ENCODE measurements at places on chromosomes 3 and 15.

DNA sequence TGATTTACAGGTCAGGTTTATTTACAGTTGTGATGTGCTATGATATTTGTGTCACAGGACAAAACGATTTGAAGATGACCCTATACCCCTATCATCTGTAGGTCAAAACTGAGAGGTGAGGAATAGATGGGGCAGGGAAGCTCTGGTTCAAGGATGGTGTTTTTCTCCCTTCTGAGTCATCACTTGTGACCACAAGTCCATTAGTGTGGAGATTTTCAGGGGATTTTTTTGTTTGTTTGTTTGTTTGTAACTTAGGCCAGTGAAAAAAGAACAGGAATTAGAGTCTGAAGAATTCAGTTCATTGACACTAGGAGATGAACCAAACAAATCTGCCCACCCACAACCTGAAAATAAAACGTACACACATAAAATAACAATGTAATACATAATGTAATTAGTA, 62.7 kb upstream of the FAM98B start:
- no peak for DNase-seq

DNA sequence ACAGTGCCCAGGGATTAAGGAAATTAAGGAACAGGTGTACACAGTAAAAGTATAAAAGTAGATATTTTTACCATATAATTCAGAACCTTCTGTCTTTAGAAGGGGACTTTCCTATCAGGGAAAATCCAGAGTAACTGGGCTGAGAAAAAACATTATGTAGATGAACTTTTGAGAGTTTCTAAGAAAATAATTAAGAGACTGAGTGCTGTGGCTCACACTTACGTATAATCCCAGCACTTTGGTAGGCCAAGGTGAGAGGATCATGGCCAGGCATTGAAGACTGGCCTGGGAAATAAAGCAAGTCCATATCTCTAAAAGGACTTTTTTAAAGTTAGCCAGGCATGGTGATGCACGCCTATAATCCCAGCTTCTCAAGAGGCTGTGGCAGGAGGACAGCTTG, 1021.8 kb downstream of the FHIT start:
- no peak for DNase-seq

- DNase-seq: no peak
Observed at GRCh38 chr15:30923429-30923828, 19.7 kb downstream of the FAN1 start.

DNA sequence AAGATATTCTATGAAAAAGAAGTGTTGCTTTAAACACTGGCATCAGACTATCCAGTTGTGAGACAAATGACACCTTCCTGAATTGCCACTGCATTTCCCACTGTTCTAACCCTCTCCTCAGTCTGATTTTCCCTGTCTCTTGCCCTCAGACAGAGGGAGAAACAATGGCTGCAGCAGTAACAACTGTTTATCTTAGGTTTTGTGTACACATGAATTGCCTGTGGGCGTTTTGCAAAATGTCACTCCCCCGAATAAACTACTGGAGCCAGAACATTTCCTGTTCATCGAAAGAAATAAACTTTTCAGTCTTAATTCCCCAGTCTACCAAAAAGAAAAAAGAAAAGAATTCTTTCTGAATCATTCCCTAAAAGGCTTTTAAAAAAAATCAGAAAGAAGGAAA, 155.1 kb downstream of the MAGI1 start:
- DNase-seq: peak; percentile 9

- no peak for DNase-seq
Observed at GRCh38 chr15:77048135-77048876, 22.6 kb downstream of the TSPAN3 start.

DNA sequence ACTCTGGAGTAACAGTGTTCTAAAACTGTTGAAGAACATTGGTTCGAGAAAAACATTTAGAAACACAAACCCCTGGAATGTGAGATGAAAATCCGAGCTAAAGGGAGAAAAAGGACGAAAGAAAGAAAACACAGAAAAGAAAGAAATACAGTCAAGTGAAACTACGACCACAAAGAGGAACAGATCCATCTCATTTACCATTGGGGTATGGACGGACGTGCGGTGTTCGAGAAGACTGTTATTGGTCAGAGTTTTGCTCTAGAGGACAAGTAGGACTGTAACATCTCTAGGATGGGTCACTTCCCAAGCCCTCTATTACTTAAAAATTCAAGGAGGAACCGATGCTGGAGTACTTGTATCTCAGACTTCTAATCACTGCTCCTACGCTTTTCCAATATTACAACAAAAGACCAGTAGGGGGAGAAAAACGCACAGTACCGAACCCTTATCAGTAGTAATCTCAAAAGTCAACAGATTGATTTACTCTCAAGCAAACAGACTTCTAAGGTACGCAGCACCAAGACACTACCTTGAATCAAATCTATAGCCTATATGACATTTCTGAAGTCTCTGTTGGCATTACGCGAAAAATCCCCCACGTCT, 1.1 kb upstream of the PIK3CA start:
- peak; percentile 70 for DNase-seq

GRCh38 chr3:147418808-147419701, 9.9 kb downstream of the ZIC1 start:
- DNase-seq: no peak

DNA sequence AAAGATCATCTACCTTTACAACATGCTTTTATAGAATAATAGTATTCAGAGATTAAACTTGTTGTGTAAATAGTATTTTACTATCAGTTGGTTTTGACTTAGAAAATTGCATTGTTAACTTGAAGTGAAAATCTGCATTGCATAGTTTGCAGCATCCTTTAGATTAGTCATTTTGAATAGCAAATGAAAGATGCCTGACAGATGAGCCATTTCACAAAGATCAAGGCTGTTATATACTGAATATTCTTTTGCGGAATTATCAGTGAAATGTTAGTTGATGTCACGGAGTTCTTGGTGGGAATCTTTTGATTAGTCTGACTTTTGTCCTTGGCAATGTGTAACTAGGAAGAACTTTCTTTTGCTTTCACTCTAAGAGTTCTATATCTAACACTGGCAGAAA, 24.5 kb downstream of the RSRC1 start:
- DNase-seq: no peak

Data from NCI-H1105 (cell line).